Non-pigmented ciliary epithelial cell (primary cell): ENCODE measurements at places on chromosomes 12 and 14.

DNA sequence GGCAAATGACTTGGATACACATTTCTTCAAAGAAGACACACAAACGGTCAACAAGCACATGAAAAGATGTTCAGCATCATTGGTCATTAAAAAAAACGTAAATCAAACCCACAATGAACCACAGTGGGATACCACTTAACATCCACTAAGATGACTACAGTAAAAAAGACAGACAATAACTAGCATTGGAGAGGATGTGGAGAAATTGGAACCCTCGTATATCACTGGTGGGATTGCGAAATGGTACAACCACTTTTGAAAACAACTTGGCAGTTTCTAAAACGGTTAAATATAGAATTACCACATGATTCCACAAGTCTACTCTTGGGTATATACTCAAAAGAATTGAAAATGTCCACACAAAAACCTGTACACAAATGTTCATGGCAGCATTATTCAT is 25.2 kb upstream of the PPFIBP1 start:
- DNase-seq: no peak

GRCh38 chr12:61538951-61539350 is 721.3 kb upstream of the USP15 start:
- DNase-seq: no peak

DNA sequence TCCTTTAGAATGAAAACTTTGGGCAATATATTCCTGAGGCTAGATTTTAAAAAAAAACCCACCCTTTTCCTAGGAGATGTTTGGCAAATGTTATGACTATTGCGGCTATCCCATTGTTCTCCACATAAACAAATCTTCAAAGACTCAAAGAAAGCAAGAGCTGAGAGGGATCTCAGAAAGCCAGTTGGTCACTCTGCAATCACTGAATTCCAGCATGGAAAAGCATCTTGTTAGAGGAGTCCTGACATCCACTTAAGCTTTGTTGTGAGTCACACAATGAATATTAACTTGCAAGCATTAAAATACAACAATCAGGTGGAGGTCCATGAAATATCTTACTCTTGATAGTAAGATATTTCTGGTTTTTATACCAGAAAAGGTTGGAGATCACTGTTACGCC is 11.0 kb upstream of the PTPRB start:
- no peak for DNase-seq

- DNase-seq: no peak
Measured at GRCh38 chr12:72547573-72547972, 275.4 kb downstream of the TRHDE start.

GRCh38 chr12:17169726-17170471 is 563.9 kb upstream of the LMO3 start:
- DNase-seq: no peak

- DNase-seq: no peak
Measured at GRCh38 chr14:63523735-63524426, 19.3 kb downstream of the PPP2R5E start.

DNA sequence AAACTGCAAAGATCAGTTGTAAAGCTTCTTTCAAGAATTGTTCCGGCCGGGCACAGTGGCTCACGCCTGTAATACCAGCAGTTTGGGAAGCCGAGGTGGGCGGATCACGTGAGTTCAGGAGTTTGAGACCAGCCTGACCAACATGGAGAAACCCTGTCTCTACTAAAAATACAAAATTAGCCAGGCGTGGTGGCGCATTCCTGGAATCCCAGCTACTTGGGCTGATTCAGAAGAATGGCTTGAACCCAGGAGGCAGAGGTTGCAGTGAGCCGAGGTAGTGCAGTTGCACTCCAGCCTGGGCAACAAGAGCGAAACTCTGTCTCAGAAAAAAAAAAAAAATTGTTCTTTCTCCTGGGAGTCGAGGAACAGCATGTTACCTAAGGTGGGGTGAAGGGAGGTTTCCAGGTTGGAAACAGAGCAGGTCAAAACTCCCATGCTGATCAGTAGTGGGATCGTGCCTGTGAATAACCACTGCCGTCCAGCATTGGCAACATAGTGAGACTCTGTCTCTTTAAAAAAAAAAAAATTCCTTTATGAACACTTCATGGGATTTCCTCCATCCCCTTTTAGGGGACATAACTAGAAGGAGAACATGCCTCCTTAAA is 13.9 kb downstream of the FBXO34 start:
- DNase-seq: no peak

- no peak for DNase-seq
Measured at GRCh38 chr12:42284157-42284556, 41.7 kb downstream of the ZCRB1 start.

DNA sequence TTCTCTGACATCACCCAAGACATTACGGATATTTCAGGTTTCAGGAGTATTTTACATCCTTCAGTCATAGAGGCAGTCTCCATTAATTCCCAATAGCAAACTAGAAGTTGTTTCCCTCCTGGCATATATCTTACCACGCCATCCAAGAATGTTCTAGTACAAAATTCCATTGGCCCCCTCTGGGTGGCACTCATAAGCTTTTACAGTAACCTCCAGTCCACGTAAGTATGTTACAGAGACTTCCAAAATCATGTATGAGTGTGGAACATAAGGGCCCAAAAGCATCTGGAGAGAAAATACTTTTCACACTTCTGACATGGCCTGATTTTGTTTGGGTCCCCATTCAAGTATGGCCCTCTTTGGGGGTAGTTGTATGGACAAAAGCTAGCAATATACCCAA is 58.1 kb upstream of the DHRS4 start:
- DNase-seq: no peak

- no peak for DNase-seq
Measured at GRCh38 chr12:88398031-88398430, 182.2 kb downstream of the KITLG start.

DNA sequence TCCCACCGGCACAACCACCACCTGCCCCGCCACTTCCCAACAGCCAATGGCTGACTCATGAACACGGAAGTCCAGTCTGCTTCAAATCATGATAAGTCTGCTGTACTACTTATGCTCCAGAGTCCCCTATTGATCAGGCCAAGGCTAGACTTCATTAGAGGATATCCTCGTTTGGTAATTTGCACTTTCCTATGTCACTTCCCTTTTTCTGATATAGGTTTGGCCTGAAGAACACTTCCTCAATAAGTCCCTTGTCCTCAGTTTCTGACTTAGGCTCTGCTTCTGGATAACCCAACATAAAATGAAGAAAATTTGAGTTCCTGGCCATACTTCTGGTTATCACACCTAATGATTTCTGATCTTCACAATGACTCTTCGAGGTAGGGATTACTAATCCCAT is 45.3 kb downstream of the IFNG-AS1 start:
- DNase-seq: no peak

DNA sequence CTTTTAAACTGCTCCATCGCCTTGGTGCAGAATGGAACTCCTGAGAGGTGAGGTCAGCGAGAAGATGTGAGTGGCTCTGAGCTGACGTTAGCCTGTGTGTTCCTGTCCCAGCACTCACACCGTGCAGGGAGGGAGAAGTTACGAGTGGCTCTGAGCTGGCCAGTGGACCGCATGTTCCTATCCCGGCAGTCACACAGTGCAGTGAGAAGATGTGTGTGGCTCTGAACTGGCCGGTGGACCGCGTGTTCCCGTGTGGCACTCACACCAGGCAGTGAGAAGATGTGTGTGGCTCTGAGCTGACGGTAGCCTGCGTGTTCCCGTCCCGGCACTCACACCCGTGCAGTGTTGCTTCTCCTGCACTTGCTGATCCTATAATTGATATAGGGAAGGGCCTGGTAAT is 59.9 kb downstream of the VCPKMT start:
- no peak for DNase-seq

- no peak for DNase-seq
Measured at GRCh38 chr12:58777815-58778214, 142.5 kb downstream of the LRIG3 start.

DNA sequence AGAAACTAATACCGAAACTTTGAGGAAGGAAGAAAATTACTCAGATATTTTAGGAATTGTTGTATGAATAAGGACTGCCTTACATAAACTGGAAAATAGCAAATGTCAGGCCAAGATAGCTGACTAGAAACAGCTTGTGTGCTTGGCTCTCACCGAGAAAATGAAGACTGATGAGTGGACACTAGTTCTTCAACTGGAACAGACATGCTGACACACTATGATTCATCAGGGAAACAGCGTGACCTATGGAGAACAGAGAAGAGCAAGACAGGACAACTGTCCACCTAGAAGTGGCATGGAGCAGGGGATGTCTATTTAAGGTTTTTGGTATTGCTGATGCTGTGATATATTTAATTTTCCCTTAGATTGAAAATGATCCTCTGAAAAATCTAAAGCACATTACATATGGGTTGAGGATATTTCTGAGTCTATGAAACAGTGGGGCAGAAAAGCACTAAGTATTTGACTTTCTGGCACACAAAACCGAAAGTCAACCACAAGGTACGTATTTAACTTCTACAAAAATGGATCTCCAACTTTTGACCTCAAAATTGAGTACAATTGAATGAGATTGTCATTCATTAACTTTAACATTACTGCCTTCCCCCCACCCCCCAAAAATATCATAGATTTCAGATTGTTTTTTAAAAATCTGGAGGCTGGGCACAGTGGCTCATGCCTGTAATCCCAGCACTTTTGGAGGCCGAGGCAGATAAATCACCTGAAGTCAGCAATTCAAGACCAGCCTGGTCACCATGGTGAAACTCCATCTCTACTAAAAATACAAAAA is 863.2 kb downstream of the LRFN5 start:
- no peak for DNase-seq

GRCh38 chr14:20632831-20633691 is 8.4 kb downstream of the OR6S1 start:
- DNase-seq: peak; percentile 72

GRCh38 chr14:77040741-77041653 is 12.5 kb upstream of the IRF2BPL start:
- peak; percentile 80 for DNase-seq

DNA sequence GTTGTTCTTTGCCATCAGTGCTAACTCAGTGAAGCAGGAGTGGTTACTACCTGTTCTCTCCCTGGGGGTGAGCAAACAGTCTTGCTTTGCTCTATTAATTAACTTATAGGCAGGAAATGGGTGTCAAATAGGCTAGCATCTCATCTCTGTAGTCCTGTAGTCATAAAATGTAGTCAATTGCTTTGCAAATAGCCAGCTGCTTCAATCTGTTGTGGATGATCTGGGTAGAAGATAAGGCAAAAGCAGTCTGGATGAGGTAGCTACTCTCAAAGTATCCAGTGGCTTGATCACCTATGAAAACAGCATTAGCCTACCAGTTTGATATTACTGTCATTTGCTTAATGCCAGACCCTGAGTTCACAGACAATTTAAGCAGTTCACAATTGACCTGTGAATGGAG is 369.0 kb upstream of the TMTC1 start:
- no peak for DNase-seq

DNA sequence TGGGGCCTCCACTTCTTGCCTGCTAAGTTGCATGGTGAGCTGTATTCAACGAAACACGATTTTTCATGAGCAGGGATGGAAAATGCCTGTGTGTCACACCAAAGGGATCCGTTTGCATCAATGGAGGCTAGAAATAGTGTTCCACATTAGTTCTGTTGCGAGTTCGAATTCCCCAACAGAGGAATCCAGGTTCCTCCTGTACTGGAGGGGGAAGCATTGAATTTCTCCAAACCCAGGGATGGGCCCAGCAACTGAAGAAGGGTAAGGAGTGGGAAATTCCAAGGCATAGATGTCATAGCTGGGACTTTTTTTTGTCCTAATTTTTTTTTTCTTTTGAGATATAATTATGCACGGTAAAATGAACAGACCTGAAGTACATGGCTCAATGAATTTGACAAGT is 336.2 kb downstream of the DPF3 start:
- DNase-seq: no peak

GRCh38 chr14:77296155-77296554 is 24.5 kb downstream of the POMT2 start:
- DNase-seq: no peak

- DNase-seq: no peak
Measured at GRCh38 chr12:26614011-26614616, 218.9 kb downstream of the ITPR2 start.

GRCh38 chr12:94353130-94353529 is 106.5 kb downstream of the CEP83 start:
- no peak for DNase-seq

- DNase-seq: no peak
Measured at GRCh38 chr14:69625299-69626131, 14.1 kb downstream of the SUSD6 start.

- DNase-seq: no peak
Measured at GRCh38 chr14:80275208-80275850, 64.0 kb upstream of the DIO2 start.

GRCh38 chr12:90618586-90618985 is 336.4 kb downstream of the CCER1 start:
- DNase-seq: no peak

- peak; percentile 53 for DNase-seq
Measured at GRCh38 chr12:76199808-76200207, 115.3 kb upstream of the NAP1L1 start.

- no peak for DNase-seq
Measured at GRCh38 chr12:124576061-124576650, 8.7 kb upstream of the NCOR2 start.

GRCh38 chr12:46533723-46534122 is 161.2 kb upstream of the SLC38A2 start:
- no peak for DNase-seq

GRCh38 chr12:26017484-26018211 is 59.2 kb downstream of the RASSF8 start:
- no peak for DNase-seq

DNA sequence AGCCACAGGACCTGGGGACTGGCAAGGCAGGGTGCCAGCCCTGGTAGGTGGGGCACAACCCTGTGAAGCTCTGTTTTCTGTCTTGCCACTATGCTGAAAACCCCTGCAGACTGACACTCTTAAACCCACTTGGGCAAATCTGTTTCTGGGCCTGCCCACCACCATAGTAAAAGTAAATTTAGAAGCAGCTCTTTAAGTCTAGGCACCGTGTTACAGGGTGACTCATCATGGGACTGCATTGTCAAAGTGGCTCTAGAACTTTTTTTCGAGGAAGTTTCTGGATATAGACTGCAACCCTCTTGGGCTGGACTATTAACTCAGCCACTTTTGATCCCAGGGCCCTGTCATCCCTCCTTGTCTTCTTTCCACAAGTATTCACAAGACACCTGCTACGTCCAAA is 7.7 kb downstream of the TUNAR start:
- no peak for DNase-seq

DNA sequence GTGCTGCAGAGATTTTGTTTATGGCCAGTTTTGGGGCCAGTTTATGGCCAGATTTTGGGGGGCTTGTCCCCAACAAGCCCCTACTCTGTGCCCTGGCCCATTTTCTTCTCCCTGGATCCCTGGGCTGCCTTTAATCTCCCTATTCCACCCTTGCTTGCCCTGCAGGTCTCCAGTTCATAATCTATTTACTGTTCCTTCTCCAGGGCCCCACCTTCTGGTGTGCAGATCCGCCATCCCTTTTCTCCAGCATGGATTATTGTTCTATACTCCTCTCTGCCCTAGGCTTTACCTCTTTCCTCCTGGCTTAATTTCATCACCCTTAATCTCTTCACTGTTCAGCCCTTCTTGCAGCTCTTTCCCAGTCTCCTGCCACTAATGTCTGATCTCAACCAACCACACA is 26.0 kb upstream of the NUDT4 start:
- no peak for DNase-seq

DNA sequence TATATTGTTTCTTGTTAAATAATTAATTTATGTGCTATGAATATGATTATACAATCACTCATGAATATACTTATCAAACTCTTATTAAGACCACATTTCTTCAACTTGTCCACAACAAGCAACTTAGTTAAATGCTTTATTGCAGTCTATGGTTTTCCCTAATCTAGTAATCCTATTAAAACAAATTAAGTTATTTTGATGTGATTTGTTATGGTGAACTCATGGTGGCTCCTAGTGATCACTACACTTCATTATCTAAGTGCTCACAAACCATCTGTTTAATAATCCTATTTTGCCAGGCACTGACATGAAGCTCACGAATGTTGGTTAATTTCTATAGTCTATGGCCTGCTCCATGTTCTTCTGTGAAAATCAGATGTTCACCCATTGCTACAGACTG is 42.9 kb downstream of the INSM2 start:
- DNase-seq: no peak
